Cardiac septum (tissue), 1 donor: ENCODE measurements at places on chromosomes 7 and 10. TPM values are rescaled to one million over a fixed set of nuclear protein-coding genes. Genes with fewer than 3 reads are reported as not detected.
A peak's percentile ranks its signal among the peaks of the same experiment; 100 is the strongest.

- DNase-seq = no peak
Measured at GRCh38 chr7:99740573-99741440, 5.8 kb upstream of the CYP3A7 start.

- DNase-seq = peak; percentile 54
Measured at GRCh38 chr7:5217851-5218331, 27.9 kb downstream of the WIPI2 start.

DNA sequence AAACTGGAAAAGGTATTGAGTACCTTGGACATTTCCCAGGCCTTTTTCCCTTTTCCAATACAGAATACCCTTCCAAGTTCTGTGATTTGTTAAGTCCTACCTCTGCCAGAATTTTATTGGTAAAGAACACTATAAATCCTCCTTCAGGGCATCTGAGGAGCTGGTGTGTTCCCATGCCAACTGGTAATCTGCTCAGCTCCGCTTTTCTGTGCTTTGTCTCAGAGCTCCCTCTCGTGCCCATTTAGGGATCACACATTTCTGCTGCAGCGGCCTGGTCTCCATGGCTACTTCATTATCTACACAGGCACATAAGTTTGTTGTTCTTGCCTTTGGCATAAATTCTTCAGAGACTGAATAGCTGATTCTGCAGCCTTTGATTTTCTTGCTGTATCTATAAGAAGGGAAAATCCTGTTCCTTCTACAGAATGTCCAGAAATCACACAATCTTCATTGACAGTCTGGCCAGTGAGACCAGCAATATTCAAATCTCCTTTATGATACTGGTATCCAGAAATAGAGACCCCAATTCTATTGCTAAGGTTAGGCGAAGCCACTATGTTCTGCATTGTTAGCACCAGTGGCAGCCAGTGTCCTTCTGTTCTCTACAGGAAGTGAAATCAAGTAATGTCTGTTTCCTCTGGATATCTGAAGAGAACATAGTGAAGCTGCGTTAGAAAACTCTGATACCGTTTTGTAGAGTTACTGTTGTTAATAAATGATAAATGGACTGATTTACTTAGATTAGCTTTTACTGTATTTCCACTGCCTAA, 51.9 kb downstream of the DENND11 start:
- no peak for DNase-seq

Gene FZD8
- total RNA-seq = 7.7 TPM

Gene OGDHL
- 11.5 TPM for total RNA-seq

Gene C7orf33
- total RNA-seq = not detected
